ENCODE measurements at places on chromosomes 13 and 19.

- DNase-seq, result no peak
Measured at GRCh38 chr19:3975637-3976087, 4.8 kb upstream of the DAPK3 start.

DNA sequence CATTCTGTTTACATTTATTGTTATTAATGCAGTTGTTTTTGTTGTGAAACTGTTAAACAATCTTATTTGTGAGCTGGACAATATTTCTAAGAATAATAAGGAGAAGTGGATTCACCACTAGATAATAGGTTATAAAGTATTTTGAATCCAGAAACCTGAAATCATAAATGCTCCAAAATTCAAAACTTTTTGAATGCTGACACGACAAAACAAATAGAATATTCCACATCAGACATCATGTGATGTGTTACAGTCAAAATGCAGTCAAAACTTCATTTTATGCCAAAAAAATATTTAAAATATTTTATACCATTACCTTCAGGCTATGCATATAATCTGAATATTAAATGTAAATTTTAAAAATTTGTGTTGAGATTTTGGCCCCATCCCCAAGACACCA lies 1321.4 kb downstream of the SLITRK1 start:
- DNase-seq, result no peak

GRCh38 chr13:95652244-95652764 lies 7.8 kb upstream of the DZIP1 start:
- DNase-seq, result no peak

DNA sequence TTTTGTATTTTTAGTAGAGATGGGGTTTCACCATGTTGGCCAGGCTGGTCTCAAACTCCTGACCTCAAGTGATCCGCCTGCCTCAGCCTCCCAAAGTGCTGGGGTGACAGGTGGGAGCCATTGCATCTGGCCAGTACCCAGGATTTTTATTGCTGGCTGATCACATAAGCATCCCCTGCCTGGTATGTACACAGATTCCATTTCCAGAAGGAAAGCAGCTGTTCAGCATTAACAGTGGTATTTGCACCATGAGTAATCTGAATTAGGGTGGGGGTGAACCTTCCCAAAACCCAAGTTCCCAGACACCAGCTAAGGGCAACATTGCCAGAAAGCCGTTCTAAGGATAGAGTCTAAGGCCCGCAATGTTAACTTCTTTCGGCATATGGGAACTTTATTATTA lies 7.3 kb downstream of the ZNF555 start:
- DNase-seq, result no peak

DNA sequence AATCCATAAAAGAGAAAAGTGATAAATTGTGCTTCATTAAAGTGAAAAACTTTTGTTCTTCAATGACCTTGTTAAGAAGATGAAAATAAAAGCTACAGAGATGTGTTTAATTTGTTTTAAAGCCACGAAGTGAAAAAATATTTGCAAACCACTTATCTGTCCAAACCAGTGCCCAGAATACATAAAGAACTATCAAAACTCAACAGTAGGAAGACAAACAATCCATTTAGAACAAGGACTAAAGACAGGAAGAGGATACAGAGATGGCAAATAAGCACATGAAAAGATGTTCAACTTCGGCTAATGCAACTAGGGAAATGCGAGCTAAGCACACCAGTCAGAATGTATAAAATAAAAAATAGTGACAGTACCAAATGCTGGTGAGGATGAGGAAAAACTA lies 15.0 kb downstream of the GJB6 start:
- DNase-seq, result no peak

GRCh38 chr19:36686365-36687213 lies 823 bp upstream of the ZNF567 start:
- no peak for DNase-seq

DNA sequence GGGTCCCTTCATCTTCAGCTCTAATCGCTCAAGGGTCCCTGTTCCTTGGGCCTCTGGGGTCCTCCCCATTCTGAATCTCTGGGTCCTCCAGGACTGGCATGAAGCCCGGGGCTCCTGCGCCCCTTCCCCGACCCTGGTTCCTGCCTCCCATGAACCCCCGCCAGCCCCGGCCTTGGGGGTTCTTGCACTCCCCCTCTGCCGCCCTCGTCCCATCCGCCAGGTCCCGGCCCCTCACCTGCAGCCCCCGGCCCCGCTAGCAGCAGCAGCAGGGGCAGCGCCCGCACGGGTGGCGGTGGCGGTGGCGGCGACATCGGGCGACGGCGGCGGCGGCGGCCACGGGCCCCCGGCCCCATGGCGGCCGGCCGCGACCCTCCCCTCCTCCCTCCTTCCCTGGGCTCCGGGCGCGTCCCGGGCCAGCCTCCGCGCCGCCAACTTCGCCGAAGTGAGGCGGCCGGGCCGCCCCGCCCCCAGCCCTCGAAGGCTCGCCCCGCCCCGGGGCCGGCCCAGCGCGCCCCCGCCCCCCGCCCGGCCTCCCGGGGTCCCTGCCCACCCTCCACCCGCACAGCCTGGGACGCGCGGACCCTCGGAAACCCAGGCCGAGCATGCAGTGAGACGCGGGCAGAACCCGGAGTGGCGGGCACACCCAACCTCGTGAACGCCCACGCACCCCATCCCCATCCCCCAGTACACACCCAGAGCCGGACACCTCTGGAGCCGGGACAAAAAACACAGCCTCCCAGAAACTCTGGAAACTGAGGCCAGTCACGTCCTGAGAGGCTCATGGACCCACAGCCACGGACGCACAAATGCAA lies at the start of gene NOTCH3:
NOTCH3 (minus strand) TSS at position 443 of the 812 bp plus-strand sequence; CDS start at position 353, 90 bp downstream.
- DNase-seq, result no peak

GRCh38 chr19:307111-307531 lies 15.9 kb upstream of the PLPP2 start:
- DNase-seq, result no peak

GRCh38 chr13:27728271-27728670 lies 64.0 kb upstream of the GSX1 start:
- DNase-seq, result no peak

GRCh38 chr19:6238256-6238642 lies 41.5 kb downstream of the MLLT1 start:
- no peak for DNase-seq

- no peak for DNase-seq
Measured at GRCh38 chr13:35598233-35598632, 121.7 kb upstream of the MAB21L1 start.

GRCh38 chr19:35645680-35646511 lies 2.2 kb upstream of the COX6B1 start:
- no peak for DNase-seq

DNA sequence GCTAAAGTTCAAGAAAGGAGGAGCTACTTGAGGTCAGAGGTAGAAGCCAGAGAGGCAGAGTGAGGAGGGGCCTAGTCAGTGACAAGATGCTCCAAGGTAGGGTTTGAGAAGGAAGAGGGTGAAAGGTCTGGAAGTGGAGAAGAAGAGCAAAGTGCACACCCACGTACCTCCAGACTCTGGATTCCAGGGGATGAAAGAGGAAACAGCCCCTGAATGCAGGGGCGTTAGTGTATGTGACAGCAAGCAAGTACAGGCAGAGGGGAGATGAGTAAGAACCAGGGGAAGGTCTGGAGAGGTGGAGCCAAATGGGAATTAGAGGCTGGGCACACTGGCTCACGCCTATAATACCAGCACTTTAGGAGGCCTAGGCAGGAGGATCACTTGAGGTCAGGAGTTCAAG lies 8.7 kb downstream of the RPS28 start:
- DNase-seq, result no peak

DNA sequence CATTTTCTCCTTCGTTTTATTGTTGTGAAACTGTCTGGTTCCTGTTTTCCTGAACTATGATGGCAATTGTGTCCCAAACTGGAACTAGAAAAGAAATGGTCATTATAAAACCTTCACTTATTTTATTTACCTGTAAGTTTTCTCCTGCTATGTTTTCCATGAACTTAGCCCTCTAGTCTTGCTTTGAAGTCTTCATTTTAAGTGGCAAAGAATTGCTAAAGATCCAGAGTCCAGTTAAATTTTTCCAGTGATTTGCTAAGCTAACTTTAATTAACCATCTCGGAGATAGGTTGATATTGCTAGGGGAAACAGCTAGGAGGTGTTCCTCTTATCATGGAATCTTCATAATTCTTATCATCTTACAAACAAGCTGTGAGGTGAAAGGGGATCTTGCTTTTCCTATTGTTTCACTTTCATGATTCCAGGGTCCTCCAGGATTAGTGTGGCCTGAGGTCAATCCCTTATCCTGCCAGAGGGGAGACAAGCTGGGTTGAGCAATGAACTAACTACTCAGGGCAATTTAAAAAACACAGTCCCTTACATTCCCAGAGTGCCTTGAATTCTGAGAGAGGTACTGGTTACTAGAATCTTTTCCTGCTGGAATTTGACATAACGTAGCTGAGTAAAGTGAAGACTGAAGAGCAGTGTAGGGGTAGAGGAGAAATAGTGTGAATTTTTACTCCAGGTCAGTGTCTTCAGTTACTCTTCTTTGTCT lies 112.5 kb downstream of the ESD start:
- DNase-seq, result no peak

- no peak for DNase-seq
Measured at GRCh38 chr13:106163426-106163825, 372.0 kb downstream of the EFNB2 start.

DNA sequence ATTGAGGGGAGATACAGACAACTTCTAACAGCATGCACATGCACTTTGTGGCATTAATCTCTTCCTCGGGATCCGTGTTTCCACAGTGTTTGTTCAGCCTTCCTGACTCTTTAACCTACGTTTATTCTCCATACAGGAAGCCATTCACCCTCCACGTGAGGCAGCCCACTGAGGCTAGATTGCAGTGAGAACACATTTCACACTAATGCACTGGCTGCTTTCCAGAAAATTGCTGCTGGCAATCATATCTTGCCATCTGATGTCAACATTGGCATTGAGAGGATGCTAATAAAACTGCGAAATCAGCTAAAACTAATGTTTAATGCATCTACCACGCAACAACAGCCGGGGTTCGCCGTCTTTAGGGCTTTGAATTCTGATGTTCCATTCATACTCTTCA lies 30.0 kb downstream of the DCLK1 start:
- DNase-seq, result no peak

DNA sequence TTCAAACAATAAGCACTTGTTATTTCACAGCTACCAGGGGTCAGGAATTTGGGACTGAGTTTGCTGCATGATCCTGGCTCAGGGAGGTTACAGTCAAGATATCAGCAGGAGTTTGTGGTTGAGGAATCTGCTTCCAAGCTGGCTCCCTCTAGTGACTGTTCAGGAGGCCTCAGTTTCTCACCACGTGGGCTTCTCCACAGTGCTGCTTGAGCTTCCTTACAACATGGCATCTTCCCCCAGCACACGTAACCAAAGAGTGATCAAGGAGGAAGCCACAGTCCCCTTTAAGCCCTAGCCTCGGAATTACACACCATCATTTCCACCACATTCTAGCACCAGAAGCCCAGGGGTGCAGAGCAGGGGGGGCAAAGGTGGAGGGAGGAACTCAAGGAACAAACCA lies 28.8 kb downstream of the CELF5 start:
- DNase-seq, result no peak

DNA sequence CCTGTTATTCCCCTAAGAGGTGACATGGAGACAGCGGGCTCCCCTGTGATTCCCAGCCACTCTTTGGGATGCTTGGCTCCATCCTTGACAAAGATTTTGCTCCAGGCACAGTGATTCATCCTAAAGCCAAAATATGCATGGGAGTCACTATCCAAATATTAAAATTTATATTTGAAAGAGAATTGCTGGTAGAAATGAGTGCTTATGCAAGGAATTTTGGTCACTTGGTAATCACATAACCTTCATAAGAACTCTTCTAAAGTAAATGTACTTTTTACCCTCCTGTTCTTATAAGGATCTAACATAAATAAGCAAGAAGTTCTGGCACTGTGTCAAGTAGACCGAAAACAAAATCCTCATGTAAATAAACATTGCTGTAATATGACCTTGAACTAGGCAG lies 385.8 kb downstream of the ITGBL1 start:
- DNase-seq, result no peak

DNA sequence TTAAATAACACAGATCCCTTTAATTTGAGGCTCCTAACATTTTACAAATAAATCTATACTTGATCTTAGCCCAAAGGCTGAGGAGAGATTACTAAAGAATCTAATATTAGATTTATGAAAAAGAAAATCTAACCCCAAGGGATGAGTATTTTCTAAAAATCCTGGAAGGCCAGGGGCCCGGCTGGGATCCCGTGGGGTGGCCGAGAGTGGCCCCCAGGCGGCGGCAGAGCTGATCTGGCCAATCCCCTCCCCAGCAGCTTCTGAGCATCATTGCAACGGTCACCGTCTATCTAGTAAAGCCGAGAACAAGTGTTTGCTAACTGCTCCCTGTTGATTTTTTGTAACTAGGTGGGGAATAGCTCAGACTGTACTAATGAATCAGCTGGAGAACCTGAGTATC lies 37.5 kb downstream of the ADPRHL1 start:
- no peak for DNase-seq

DNA sequence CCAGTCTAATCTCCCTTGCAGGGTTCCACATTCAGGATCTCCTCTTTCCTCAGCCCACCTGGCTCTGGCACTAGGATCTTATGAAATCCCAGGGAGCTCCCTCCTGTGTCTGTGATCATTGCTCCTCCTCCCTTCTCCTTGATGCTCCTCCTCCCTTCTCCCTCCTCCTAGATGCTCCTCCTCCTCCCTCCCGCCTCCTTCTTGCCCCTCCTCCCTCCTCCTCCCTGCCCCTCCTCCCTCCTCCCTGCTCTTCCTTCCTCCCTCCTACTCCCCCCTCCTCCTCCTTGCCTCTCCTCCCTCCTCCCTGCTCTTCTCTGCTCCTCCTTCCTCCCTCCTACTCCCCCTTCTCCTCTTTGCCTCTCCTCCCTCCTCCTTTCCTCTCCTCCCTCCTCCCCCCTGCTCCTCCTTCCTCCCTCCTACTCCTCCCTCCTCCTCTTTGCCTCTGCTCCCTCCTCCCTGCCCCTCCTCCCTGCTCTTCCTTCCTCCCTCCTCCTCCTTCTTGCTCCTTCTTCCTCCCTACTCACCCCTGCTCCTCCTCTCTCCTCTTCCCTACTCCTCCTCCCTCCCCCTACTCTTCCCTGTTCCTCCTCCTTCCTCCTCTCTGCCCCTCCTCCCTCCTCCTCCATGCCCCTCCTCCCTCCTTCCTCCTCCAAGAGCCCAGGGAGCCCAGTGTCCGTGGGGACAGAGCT lies 14.9 kb upstream of the ZBTB7A start:
- DNase-seq, result no peak

DNA sequence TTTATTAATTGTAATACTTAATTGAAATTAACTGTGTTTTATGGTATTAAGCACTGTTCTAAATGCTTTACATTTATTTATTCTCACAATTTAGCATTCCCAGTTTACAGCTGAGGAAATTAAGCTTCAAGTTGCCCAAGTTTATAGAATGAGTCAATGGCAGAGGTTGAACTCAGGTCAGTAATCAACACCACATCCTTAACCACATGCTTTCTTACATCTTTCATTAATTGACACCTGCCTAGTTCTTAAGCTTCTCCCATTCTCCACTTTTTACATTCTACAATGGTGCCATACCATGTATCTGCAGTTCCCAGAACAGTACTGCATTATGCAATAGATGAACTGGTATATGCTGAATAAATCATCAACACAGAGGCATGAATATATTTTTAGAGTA lies 11.7 kb upstream of the RBM26 start:
- DNase-seq, result no peak

DNA sequence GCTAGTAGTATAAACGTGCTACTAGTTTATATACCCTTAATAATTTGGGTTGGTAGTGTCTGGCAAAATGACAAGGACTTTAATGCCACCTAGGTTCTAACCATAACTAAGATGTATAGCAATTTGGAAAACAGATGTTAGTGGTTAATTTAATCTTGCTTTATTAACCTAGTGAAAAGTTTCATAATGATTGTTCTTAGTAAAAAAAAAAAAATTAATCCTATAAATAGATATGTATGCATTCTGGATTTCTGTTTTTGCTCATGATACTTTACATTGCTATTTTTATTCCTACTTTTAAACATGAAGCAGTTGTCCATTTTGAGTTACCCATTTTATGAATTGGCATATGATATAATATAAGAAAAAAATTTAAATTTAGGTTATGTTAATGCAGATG lies 36.3 kb downstream of the DGKH start:
- DNase-seq, result no peak

All from stimulated activated CD8-positive, alpha-beta memory T cell treated with anti-CD3 and anti-CD28 coated beads, Interleukin-7, amount 100 ng/mL, for 1 hour (primary cell).